Activated CD8-positive, alpha-beta memory T cell treated with anti-CD3 and anti-CD28 coated beads, Interleukin-2, amount 10 ng/mL, durations not matched to agents 7 days and 5 days (primary cell): ENCODE measurements at places on chromosomes 11 and 22.

- no peak for DNase-seq
Observed at GRCh38 chr22:49814164-49814686, 13.4 kb downstream of the BRD1 start.

- no peak for DNase-seq
Observed at GRCh38 chr22:27461470-27461869, 340.1 kb downstream of the MN1 start.

DNA sequence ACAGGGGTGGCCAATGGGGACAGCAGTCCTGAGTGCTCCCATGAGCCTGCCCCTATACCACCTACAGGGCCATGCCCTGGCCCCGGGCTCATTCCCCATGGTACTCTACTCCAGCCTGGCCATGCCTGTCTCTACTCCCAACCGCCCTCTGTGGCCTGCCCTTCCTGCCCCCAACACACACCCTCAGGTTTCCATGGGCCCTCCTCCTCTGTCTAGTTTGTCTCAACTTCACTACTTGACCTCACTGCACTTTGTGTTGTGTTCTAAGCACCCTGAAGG lies 26.3 kb upstream of the RASL10A start:
- DNase-seq = no peak

DNA sequence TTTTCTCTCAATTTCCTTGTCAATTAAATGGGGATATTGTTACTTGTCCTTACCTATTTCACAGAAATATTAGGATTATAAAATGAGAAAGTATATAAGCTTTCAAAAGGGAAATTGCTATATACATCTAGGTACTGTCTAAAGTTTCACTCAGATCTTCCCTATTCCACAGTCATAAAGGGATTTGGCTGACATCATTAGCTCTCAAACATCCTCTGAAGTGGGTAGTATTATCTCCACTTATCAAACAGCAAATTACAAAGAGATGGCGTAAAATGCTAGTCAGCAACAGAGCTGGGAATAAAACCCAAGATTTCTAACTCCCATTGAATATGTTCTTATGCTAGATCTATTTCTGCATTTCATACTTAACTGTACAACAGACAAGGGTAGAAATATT lies 50.9 kb downstream of the SLC25A17 start:
- no peak for DNase-seq
